Stimulated activated CD8-positive, alpha-beta memory T cell treated with anti-CD3 and anti-CD28 coated beads, Interleukin-4, amount 100 ng/mL, for 24 hours (primary cell): ENCODE measurements at places on chromosomes 12 and 14.

GRCh38 chr12:108806921-108807320, 50.5 kb downstream of the SSH1 start:
- no peak for DNase-seq

DNA sequence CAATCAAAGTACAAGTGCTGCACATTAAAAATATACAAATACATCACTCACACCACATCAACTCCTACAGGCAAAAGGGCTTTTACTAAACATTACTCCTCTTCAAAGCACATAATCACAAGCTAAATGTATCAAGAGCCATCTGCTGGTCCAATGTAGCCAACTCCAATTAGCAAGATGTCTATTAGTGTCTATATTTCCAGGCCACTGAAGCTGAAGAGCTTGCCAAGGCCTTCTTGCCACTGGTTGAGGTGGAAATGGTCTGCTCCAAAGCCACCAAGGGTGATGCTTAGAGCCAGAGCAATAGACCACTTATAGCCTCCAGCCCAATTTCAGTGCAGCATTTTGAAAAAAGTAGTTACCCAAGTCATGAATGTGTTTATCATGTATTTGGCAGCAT, 54.4 kb downstream of the RASSF9 start:
- no peak for DNase-seq

DNA sequence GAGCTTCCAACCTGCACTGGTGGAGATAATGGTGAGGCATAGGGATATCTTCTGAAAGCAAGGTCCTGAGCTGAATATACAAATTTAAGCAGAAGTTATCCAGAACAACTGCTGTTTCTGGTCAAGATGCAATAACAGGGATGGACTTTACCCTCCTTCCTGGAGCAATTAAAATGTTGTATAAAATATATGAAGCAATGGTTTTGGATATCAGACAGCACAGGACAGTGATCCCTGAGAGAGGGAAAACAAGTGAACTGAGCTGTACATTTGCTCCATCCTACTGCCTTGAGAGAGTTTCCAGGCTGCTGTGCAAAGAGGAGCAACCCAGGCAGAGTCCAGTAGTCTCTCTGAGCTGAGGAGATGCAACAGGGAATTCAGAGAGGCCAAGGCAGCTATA, 36.0 kb upstream of the CTDSP2 start:
- DNase-seq = no peak

DNA sequence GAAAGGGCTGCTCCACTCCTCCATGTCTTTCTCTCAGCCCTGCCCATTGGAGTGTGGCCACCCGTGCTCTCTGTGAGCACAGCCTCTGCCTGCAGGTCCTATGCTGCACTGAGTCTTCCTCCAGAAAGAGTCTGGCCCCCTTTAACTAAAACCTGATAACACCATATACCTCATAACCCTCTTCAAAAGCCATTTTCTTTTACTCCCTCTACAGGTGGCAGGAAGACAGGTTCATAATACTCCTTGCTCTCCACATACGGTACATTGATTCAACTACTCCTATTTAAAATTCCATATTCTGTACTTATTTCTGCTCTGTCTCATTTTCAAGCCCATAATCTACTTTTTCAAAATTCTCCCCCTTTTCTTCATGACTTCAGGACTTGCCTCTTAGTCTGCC, 144.0 kb downstream of the HELB start:
- DNase-seq = no peak

GRCh38 chr12:21823581-21823980, 49.1 kb upstream of the KCNJ8 start:
- no peak for DNase-seq

- DNase-seq = no peak
Measured at GRCh38 chr12:68667291-68667690, 19.5 kb upstream of the NUP107 start.

GRCh38 chr12:53391724-53392123, 11.7 kb downstream of the SP1 start:
- no peak for DNase-seq

- no peak for DNase-seq
Measured at GRCh38 chr14:90924621-90925340, 108.6 kb upstream of the TTC7B start.

GRCh38 chr12:114064497-114064896, 98.4 kb upstream of the RBM19 start:
- DNase-seq = no peak

DNA sequence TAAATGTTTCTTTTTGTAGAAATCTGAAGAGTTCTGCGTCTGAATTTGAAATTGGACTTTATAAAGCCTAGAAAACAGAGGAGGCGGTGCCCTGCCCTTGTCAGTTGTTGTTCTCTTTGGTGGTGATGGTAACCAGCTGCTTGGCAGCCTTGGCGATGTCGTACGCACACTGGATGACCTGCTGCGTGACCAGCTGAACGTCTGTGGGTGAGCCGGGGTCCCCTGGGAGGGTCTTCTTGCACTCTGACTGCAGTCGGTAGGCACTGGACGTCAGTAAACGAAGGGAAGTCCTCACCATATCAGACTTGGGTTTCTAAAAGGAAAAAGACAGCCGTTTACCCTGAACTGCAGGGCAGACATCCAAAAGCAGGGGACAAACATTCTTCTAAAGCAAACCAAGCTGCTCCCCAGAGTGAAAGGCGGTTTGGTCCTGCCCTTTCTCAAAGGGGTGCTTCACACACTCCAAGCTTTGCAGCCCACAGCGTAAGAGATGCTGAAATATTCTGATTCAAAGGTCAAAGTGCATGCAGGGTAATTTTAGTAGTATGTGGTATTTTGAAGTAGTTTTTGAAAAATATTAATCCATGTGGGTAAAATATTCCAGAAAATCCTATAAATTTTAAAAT, 32.9 kb downstream of the TCHP start:
- no peak for DNase-seq

DNA sequence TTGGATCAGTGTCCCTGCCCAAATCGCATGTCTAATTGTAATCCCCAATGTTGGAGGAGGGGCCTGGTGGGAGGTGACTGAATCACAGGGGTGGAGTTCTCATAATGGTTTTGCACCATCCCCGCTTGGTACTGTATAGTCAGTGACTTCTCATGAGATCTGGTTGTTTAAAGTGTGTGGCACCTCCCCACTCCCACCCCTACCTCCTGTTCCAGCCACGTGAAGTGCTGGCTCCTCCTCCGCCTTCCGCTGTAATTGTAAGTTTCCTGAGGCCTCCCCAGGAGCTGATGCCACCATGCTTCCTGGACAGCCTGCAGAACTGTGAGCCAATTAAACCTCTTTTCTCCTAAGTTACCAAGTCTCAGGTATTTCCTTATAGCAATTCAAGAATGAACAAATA, 67.2 kb downstream of the FERMT2 start:
- no peak for DNase-seq

DNA sequence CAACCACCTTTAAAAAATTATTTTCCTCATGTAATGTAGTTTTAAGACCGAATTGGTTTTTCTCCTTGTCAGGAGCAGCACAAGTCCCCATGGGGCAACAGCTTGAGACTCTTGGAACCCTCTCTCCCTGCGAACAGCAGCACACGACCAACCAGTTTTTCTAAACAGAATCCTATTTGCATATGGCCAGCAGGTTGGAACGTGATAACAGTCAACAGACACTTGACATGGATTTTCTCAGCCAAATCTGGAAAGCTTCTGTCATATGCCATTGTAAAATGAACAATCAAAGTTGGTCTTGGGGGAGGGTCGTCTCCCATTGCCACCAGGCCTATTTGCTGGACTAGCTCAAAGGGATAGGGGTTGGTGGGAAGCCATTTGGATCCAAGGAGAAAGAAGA, 1915.0 kb upstream of the FLRT2 start:
- no peak for DNase-seq

- no peak for DNase-seq
Measured at GRCh38 chr12:32272465-32272864, 126.9 kb upstream of the FGD4 start.

- no peak for DNase-seq
Measured at GRCh38 chr12:52056801-52057637, 5.8 kb downstream of the NR4A1 start.

DNA sequence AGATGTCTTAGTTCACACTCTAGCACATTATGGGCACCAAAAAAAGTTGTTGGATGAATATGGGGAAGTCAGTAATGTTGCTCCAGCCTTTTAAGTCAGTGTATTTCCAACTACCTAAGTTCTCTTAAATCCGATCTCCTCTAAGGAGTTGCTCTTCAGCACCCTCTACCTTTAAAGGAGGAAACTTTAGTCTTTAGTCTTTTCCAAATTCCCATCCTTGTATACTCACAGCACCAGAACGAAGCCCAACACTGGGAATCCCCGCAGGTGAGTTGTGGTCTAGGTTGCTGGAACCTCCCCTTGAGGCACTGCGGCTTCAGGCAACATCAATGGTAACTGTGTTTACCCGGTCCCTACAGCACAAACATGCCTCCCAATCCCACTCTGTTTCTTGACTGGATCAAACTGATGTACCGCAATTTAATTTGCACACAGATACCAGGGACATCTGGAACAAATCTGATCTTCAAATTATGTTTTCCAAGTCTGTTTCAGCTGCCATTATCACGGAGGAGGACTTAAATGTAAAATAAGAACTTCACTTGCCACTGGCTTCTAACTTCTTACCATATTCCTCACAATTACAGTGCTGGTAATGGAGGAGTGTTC, 179.0 kb downstream of the FOXN3 start:
- no peak for DNase-seq
